Activated effector memory CD4-positive, alpha-beta T cell treated with anti-CD3 and anti-CD28 coated beads, Interleukin-2, amount 50 U/mL, for 16 hours (primary cell): ENCODE measurements at places on chromosomes 13 and 19.

DNA sequence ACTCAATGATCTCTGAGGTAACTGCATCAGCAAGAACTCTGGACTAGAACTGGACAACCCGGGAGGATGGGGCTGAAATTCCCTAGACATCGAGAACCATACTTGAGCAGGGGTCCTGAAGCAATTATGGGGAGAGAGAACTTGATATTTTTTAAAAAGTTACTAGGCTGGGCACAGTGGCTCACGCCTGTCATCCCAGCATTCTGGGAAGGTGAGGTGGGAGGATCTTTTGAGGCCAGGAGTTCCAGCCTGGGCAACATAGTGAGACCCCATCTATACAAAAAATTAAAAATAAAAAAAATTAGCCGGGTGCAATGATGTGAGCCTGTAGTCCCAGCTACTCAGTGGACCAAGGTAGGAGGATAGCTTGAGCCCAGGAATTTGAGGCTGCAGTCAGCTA lies 2.3 kb upstream of the DNAJB1 start:
- no peak for DNase-seq

- DNase-seq, result no peak
These were observed 221.5 kb upstream of the TSHZ3 start for GRCh38 chr19:31570718-31571117.

GRCh38 chr19:46745521-46746280 lies at the start of gene FKRP:
Gene FKRP, plus strand, starts transcription at chr19:46746057. Its CDS starts 9,394 bp downstream, at chr19:46755451.
- DNase-seq, result peak; percentile 81

DNA sequence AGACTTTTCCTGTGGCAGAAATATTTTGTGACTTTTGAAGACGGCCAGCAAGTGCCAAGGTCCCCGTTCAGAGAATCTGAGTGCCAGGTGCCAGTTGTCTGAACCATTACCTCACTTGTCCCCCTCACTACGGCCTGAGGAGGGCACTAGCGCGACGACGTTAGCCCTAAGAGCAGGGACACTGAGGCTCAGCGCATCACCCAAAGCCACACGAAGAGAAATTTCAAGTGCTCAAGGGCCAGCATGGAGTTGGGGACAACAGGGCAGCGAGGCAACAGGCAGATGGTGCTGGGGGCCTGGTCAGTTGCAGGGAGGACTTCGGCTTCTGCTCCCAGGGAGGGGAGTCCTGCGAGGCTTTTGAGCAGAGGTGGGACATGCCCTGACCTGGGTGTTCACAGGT lies 9.5 kb upstream of the TYK2 start:
- DNase-seq, result peak; percentile 66

GRCh38 chr13:104625201-104625600 lies 1559.0 kb upstream of the SLC10A2 start:
- DNase-seq, result no peak

- DNase-seq, result no peak
These were observed 114.9 kb upstream of the TMTC4 start for GRCh38 chr13:100789481-100789880.

GRCh38 chr19:39174558-39175544 lies 21.9 kb upstream of the NCCRP1 start:
- DNase-seq, result no peak

DNA sequence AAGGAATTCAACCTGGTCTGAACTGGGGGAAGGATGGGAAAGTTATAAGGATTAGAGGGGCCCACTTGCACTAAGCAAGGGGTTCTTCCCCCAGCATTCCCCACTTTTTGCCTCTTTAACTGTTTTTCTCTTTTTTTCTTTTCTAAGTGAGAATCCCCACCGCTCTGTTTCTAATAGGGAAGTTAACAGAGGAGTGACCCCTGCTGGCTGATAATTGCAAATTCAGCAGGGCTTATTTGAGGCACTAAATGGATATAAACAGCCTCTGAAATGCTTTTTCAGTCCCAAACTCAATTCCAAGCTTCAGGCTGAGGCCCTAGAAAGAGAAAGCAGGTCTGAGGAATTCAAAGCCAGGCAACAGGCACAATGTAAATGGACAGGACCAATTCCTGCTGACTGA lies 38.2 kb upstream of the CEACAM21 start:
- no peak for DNase-seq

DNA sequence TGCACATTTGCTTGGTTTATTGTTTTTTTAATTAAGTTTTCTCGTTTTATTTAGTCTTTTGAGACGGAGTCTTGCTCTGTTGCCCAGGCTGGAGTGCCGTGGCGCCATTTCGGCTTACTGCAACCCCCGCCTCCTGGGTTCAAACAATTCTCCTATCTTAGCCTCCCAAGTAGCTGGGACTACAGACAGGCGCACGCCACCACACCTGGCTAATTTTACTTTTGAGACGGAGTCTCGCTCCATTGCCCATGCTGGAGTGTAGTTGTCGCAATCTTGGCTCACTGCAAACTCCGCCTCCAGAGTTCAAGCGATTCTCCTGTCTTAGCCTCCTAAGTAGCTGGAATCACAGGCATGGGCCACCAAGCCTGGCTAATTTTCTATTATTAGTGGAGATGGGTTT lies 1.3 kb downstream of the RPS9 start:
- no peak for DNase-seq

GRCh38 chr19:41967054-41967783 lies 8.1 kb upstream of the RABAC1 start:
- DNase-seq, result no peak

DNA sequence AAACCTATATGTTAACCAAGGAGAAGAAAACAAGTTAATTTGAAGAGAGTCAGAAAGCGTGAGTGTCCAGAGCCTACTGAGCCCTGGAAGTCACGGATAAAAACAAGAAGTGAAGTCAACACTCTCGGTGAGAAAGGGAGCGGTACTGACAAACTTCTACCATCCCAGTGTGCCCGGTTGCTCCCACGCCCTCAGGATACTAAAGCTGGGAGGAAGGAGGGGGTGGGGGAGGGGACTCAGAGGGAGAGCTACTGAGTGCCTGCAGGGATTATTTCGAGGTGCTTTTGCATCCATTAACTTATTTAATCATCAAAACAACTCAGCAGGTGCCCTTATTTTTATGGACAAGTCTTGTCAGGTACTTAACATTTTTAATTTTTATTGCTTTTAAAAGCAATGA lies 166.2 kb downstream of the ZIC5 start:
- no peak for DNase-seq

- DNase-seq, result no peak
These were observed 614 bp upstream of the PNMA8A start for GRCh38 chr19:46471811-46472543.

GRCh38 chr19:5093948-5094718 lies 125.2 kb downstream of the KDM4B start:
- DNase-seq, result no peak

- no peak for DNase-seq
These were observed 32.3 kb downstream of the CEBPG start for GRCh38 chr19:33405553-33406461.

DNA sequence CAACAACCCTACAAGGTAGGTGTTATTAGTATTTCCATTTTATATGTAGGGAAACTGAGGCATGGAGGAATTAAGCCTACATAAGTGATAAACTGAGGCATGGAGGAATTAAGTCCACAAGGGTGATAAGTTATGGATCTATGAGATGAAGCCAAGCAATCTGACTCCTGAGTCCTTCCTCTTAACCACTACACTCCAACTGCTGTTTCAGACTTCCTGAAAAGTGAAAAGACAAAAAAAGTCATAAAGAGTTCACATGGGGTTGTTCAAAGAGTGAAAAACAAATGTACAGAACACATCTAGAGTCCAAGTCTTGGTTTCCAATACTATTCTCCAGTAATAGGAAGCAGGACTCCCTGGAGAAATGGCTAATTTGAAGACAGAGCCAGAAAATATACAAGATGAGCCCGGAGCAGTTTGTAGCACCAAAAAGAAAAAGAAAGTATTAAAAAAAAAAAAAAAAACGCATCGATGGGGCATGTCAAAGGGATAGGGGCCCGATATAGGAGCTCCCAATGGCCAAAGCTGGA lies 12.1 kb downstream of the CRYL1 start:
- DNase-seq, result no peak

GRCh38 chr13:23349161-23349897 lies 84.2 kb downstream of the SACS start:
- no peak for DNase-seq

- DNase-seq, result no peak
These were observed 16.1 kb upstream of the SLC15A1 start for GRCh38 chr13:98768522-98768921.

- peak; percentile 61 for DNase-seq
These were observed 29.0 kb downstream of the BTBD2 start for GRCh38 chr19:1986357-1987162.

GRCh38 chr19:47511681-47512080 lies 3.2 kb downstream of the NAPA start:
- no peak for DNase-seq

GRCh38 chr13:38830442-38831045 lies 143.7 kb downstream of the FREM2 start:
- no peak for DNase-seq
